Activated CD4-positive, alpha-beta T cell treated with anti-CD3 and anti-CD28 coated beads for 24 hours (primary cell): ENCODE measurements at places on chromosomes 3 and 15.

DNA sequence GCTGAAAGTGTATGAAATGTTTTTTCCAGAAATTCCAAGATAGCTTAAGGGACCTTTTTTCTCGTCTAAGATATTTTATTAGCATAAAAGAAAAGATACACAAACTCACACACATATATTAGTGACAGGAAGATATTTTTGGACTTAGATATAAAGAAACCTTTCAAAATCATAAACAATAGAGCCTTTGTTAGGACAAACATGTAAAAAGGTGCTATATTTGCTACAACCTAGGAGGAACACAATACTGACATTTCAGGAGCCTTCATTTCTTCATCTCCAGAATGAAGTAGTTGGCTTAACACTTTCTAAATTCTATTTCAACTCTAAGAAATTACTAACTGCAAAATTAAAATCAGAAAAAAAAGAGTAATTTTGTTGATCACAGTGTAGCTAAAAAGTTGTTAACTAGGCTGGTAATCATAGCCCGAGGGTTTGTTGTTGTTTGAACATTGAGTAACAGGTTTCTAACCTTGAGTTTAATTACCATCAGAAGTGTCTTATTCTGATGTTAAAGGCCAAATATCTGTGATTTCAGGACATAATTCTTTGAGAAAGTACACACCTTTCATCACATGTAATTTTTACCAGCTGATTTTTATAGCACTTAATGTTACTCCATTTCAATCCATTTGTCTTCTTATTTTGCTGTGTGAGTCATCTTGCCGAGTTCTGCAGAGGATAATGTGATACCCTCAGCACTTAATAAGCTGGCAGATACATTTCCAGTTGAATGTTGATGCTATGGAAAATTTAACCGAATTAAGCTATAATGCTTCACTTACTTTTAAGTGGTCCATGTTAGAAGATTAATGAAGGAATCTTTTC, 97.3 kb downstream of the MBNL1 start:
- DNase-seq: no peak

DNA sequence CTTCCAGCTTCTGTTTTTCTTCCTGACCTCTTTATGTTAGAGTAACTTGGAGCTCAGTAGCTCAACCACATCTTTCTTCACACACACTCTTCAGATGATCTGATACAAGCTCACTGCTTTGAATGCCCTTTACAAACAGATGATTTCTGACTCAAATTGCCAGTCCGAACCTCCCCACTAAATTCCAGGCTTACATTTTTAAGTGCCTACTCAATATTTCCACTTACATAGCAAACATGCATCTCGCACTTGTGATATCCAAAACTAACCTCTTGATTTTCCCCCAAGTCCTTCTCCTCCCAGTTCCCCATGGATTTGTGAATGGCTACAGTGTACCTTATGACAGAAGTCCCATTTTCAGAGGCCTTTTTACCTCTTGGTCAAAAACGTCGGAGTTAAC, 139.1 kb downstream of the GBE1 start:
- DNase-seq: no peak

DNA sequence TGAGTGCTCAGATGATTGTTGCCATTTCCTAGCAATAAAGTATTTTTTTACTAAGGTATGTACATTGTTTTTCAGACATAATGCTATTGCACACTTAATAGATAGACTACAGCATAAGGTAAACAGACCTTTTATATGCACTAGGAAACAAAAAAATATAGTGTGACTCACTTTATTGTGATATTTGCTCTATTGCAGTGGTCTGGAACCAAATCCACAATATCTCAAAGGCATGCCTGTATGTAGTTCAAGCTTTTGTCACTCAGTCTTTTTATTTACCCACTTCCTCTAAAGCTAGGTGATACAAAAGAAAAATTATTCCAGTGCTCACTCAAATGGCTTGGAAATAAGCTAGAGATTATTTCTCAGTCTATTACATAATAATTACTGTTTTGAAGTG, 209.9 kb upstream of the VEPH1 start:
- DNase-seq: no peak

DNA sequence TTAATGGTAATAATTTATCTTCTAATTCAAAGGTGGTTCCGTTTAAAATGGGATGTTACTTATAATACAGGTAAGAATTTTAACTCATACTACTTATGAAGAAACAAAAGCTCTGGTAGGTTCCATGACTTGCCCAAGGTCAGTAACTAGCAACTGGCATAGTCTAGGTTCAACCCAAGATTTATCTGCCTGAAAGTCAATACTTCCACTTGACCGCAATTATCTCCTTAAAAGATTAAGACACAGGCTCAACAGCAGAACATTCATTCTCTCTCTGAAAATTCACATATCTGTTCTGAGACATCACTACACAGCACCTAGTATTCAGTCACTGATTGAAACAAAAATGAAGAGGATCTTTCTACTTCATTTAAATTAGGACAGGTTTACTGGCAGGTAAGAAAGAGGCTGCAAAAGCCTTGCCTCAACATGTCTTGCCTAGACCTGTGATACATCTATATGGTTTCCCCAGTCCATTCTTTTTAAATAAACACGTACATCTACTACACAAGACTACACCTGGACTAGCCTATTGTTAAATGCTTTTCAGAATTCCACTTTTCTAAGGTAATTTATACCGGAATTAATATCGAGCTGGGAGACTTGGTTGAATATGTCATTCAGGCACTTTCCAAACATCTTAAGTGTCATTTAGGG, 1.2 kb downstream of the CSNK1G1 start:
- DNase-seq: no peak

- DNase-seq: no peak
These were observed 9.9 kb upstream of the EID1 start for GRCh38 chr15:48868023-48868422.

DNA sequence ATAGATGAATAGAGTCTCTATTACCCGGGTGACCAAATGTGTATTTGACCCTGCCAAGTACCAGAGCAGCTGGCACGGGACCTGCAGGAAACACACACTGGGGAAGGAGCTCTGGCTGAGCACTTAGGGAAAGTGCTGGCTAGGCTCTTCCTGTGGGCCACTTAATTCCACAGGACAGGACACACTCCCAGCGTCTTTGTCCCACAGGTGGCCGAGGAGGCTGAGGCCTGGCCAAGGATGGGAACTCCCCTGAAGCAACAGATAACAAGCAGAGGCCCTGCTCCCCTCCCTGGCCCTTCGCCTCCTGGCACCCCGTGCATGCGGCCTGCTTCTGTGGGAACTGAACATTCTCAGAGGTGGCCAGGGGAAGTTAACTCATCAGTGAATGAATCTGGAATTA, 180.8 kb downstream of the ATP10A start:
- no peak for DNase-seq

GRCh38 chr3:198096015-198096414, 136.0 kb downstream of the LMLN start:
- DNase-seq: no peak

DNA sequence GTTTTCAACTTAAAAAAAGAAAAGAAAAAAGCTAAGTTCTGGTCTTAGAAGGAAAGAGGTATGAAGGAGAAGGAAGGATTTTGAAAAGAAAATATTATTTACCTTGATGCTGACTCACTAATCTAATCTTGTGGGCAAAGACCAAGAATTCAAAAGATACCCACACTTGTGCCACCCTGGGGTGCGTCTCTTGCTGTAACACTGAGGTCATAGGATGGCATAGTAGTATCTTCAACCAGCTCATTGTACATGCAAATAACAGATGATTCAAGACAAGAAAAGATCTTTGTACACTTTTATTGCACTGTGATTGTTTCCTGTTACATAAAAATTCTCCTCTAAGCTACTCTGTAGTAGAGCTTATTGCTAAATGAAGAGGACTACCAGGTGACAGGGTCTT, 17.3 kb downstream of the PLS1 start:
- DNase-seq: no peak

DNA sequence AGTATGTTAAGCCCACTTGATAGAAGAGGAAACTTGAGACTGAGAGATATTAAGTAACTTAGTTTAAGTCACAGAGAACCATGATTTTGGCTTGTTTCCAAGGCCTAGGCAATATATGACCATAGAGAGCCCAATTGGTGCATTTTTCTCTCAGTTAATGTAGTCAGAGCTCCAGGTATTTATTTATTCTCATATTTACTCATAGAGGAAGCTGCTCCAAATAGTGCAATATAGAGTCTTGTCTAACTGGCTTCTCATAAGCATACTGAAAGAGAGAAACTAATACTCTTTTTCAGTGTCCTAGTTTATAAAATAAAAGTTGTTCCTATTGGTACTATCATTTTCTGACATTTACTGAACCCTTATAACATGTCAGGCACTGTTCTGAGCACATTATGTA, 15.2 kb downstream of the TRNT1 start:
- no peak for DNase-seq

DNA sequence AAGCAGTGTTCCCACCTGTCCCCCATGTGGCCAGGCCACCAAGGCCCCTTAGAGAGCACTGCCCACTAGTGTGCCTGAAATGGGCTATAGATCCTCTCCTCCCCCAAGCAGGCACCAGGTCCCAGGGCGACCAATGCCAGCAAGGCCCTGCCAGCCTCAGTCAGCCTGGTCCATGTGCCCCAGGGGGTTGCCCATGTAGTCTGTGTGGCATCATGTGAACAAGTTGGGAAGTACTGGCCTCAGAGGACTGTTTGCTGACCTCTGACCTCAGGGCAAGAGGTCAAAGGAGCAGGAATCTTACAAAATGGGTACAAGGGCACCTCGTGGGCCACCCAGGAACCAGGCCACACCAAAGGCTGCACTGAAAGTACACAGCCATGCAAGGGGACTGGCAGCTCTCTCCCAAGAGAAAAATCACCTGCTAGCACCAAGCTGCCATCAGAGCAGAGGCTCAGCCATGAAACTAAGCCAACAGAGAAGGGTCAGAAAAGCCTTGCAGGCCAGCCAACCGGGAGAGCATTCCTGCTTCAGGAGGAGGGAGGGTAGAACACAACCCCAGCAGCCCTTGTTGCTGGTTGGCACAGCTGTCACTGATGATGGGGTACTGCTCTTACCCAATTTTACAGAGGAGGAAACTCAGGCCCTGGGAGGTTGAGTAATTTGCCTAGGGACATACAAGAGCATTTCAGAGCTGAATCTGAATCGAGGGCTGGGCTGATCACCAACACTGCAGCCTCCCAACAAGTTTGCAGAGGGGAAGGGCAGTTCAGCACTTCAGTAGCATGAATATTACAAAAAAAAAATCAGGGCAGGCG, 5.2 kb upstream of the FURIN start:
- DNase-seq: no peak

DNA sequence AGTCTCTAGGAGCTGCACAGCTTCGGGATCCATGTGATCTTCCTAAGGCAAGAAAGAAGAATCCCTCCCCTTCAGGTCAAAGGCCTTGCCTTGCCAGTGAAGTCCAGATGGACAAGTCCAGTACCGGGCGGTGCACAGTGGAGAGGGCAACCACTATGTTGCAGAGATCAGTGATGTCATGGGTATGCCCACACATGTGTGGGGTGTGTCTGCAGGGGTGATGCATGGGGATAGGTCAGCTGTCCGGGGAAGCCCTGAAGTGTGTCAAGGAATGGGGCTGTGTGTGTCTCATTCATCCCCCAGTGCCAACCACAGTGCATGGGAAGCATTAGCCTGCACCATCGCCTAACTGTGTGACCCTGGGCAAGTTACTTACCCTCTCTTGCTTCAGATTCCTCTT, 66.5 kb downstream of the TLE3 start:
- DNase-seq: no peak

- DNase-seq: no peak
These were observed 640.4 kb upstream of the CADM2 start for GRCh38 chr3:84318273-84318809.

DNA sequence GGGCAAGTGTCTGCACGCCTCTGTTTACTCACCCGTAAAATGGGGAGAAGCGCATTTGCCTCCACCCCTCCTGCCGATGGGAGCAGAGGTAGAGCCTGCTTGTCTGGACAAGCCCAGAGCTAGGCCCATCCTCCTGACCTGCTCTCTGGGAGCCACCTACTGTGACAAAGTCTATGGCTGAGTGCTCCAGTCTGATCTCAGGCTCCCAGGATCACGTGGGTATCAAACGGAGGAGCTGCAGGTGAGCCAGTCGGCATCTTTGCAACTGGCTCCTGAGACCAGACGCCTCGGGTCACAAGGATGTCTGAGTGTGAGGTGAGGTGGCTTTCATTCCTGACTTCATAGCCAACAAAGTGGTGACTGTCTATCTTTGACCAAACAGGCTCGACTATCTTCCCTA, 2.1 kb upstream of the ALDH1A3 start:
- no peak for DNase-seq

- DNase-seq: peak; percentile 74
These were observed 64.6 kb downstream of the CRTC3 start for GRCh38 chr15:90594301-90594738.

- DNase-seq: no peak
These were observed 42.9 kb downstream of the TNFAIP8L3 start for GRCh38 chr15:51051776-51052175.

DNA sequence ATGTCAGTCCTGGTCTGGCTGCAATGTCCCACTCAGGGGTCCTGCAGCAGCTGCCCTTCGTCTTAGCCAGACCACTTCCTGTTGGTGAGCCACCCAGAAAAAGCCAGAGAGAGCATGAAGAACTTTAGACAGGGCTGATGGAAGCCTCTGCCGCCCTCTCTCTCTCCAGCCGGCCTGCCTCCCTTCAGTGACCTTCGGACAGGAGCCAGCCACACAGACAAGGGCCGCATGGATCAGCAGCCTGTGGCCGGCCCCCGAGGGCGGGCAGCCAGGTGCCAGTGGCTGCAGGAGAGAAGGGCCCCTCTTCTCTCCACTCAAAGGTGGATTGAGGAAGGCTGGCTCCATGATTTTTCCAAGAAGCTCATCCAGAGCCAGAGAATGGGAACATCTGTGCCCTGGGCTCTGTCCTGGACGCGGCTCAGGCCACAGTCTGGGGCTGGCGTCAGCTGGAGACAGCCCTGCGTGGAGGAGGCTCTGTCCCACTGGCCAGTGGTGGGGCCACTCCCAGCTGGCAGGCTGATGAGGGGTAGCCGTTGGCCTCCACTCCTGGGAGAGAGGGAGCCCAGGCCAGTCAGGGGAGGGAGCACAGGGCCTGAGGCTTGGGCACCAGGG, 42.9 kb downstream of the ISG20 start:
- no peak for DNase-seq

DNA sequence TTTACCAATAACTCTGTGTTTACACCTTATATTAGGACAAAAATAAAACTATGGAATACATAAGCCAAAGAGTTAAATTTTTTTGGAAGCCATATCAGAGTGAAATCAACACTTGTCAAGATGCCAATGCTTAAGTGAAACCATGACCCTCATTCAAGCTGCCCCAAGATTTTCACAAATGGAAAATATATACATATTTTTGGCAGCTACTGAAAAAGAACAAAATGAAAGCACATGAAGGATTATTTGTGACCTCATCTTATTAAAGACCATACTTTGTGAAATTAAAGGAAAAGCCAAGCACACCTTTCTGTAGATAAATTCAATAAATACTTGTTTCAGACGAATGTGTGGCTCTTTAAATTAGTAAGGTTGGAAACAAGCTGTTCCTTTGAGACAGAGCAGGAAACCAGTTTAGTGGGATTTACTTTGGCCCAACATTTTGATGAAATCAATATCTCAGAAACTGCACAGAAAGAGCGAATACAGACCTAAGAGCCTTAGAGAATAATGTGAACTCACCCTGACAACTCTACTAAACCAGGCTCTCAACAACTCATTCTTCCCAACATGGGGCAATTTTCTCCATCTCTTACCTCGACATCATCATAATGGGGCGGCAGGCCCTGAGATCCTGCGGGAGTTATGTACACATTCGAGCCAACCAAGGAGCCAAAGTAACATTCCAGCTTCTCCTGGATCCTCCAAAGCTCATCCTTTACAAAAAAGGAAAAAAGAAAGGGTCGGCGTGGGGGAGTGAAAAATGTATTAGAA, 11.1 kb downstream of the RIOX2 start:
- DNase-seq: no peak
